ENCODE measurements at places on chromosomes 6 and 20. TPM values are rescaled to one million over a fixed set of nuclear protein-coding genes. Genes with fewer than 3 reads are reported as not detected.

- no peak for DNase-seq
Measured at GRCh38 chr6:111715321-111715720, 109.6 kb upstream of the TRAF3IP2 start.

GRCh38 chr6:72401865-72402264 is 220.0 kb upstream of the KCNQ5 start:
- DNase-seq, result no peak

- DNase-seq, result no peak
Measured at GRCh38 chr6:136563386-136564152, 13.3 kb upstream of the MAP7 start.

Gene WFDC13
- total RNA-seq, result not detected

Gene ATAT1
- 3.7 TPM for total RNA-seq

DNA sequence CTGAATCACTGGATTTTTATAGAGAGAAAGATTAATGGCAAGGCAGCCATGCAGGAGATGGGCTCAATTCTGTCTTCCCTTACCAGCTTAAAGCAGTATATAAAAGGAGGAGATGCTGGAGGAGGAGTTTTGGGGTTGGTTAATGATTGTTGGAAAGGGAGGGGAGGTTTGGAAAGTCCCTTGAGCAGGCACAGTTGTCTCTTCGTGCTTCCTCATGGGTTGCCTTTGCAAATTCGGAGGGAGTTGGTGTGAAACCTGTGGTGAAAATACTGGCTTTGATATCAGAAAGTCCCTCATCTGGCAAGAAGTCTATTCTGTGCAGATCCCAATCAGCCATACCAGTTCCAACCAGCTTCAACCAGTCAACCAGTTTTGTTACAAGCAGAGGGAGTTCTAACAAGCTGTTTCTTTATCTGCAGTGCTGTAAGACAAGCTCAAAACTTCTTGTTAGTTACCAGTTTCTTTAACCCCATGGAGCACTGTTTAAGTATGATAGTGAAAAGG is 107.0 kb downstream of the HIVEP1 start:
- DNase-seq, result no peak

DNA sequence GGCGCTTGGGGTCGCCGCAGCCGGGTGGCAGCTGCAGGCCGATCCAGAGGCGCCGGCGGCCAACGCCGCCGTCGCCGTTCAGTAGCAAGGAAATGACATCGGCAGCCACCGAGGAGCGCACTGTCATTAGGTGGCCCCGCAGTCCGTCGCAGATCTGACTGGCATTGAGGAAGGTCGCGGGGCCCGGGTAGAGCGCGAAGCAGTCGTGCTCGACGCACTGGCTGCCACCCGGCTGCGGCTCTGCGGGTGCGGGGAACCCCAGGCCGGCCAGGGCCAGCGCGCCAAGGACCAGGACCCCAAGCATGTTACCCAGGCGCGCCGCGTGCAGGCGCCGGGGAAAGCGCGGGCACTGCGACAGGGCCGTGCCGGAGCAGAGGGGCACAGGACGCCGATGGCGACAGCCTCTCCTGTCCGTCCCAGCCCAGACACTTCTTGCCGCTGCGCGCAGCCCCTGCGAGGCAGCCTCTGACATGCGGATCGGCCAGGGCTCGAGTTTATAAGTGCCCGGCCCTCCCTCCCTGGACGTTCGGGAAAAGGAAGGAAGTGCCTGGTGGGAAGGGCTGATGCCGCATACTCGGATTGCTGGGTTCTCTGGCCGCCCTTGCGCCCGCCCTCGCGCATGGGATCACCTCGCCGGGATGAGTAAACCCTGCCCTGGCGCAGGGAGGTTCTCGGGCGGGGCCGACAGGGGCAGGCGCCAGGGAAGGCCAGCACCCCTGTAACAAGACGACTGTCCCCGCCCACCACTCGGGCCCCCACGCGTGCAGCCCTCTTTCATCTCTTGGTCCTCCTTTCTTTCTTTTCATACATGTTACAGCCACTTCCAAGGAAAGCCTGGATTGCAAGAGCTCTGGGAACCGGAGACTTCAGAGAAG is at the start of gene THBD:
Gene THBD, minus strand, starts transcription at position 472 of the 875 bp plus-strand sequence. Its CDS starts 168 bp downstream, at position 304.
- DNase-seq, result no peak

Data from right lobe of liver (tissue), 6 donors.